Thymus (tissue), 14 donors: ENCODE measurements at places on chromosomes 12 and 14. TPM values are rescaled to one million over a fixed set of nuclear protein-coding genes. Genes with fewer than 3 reads are reported as not detected.

GRCh38 chr12:105640761-105641160 lies 310.3 kb downstream of the C12orf75 start:
- no peak for DNase-seq
- H3K4me3 ChIP-seq: no peak overlapping the region
- no peak overlapping the region for H3K27ac ChIP-seq
- H3K4me1 ChIP-seq: no peaks in the 10 kb centered on the region
- H3K27me3 ChIP-seq: no peaks in the 10 kb centered on the region

GRCh38 chr12:167959-168600 lies 45.9 kb downstream of the SLC6A12 start:
- peaks cover 50% of the 10 kb centered on the region for H3K4me1 ChIP-seq
- no peaks in the 10 kb centered on the region for H3K27me3 ChIP-seq
- DNase-seq: no peak

- no peak overlapping the region for H3K4me3 ChIP-seq
- H3K36me3 ChIP-seq: no peaks in the 10 kb centered on the region
- DNase-seq: no peak
Observed at GRCh38 chr14:22651586-22651985, 7.4 kb upstream of the OR6J1 start.

GRCh38 chr12:116319898-116320621 lies 42.6 kb upstream of the MED13L start:
- H3K27me3 ChIP-seq: no peaks in the 10 kb centered on the region
- H3K27ac ChIP-seq: no peak overlapping the region
- DNase-seq: peak; percentile 60
- peaks cover 47% of the 10 kb centered on the region for H3K4me1 ChIP-seq
- H3K36me3 ChIP-seq: no peaks in the 10 kb centered on the region

DNA sequence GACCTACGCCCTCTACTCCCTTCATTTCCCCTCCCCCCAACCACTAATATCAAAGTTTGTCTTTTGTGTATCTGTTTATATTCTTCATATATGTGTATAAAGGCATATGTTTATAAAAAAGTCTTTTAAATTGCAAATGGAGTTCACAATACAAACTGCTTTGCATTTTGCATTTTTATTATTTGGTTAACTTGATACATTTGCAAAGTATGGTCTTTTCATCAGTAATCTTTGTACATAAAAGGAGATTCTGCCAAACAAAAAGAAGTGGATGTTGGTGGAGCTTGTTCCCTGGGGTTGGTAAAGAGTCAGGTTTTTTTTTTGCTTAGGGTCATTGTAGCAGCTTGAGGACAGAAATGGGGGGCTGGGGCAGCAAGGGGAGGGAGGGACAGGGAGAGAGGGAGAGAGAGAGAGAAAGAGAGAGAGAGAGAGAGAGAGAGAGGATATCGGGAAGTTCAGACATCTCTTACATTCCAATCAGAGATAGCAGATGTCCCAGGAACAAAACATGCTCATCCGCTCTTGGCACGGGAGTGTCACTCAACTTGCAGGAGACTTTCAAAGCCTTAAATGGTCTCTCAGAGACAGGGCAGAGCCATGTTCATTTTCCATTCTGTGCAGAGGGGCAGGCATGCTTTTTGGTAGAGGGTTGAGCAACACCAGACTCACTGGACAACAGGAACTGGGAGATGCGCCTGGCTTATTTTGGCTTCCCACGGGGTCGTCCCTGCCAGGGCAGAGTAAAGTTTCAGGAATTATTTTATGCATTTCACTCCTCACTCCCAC lies 44.8 kb upstream of the TBX5 start:
- H3K27ac ChIP-seq: no peak overlapping the region
- H3K27me3 ChIP-seq: peaks cover 58% of the 10 kb centered on the region
- H3K36me3 ChIP-seq: no peaks in the 10 kb centered on the region
- no peak for DNase-seq

GRCh38 chr14:55019968-55020554 lies 6.8 kb downstream of the WDHD1 start:
- no peak for DNase-seq
- H3K4me1 ChIP-seq: no peaks in the 10 kb centered on the region
- H3K27me3 ChIP-seq: no peaks in the 10 kb centered on the region
- peaks cover 3% of the 10 kb centered on the region for H3K36me3 ChIP-seq
- H3K4me3 ChIP-seq: no peak overlapping the region

- no peak overlapping the region for H3K4me3 ChIP-seq
- no peaks in the 10 kb centered on the region for H3K36me3 ChIP-seq
- H3K27ac ChIP-seq: no peak overlapping the region
Observed at GRCh38 chr14:68491793-68492192, 301.1 kb downstream of the ZFP36L1 start.

DNA sequence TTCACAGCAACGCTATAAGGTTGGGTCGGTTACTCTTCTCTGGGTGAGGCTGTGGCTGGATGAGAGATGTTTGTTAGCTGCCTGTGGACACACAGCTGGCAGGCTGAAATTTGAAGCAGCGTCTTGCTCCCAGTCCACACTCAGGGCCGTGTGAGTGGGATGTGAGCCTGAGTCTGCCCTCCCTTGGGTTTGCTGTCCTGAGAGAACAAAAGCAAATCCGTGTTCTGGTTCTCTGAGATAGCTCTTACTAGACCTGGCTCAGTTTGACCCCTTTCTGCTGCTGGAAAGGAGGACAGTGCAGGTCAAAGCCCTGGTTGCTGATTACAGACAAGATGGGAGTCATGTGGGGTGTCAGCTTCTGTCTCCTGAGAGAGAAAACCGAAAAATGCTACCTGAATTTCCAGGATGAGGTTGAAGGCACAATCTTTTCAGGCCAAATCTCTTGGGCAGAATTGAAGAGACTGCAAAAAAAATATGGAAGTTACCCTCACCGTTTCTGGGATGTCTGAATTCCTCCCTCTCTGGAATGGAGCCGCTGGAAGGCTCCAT lies 270.8 kb downstream of the ZFP36L1 start:
- no peak for DNase-seq
- H3K36me3 ChIP-seq: no peaks in the 10 kb centered on the region
- peaks cover 47% of the 10 kb centered on the region for H3K4me1 ChIP-seq
- no peak overlapping the region for H3K4me3 ChIP-seq
- peak overlapping the region; percentile 73 for H3K27ac ChIP-seq

DNA sequence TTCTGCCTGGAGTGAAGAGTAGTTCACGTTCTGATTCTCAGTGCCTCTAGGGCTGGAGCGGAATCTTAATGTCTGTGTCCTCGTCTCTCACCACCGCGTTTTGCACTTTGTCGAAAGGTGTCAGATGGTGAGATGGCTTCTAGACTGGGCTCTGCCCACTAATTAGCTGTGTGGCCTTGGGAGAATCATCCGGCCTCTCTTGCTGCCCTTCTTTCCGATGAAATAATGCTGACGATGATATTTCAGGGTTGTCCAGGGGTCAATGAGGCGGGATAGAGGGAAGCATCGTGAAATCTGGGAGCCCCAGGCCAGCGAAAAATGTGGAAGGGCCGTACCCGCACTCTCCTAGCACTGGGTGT lies 811 bp upstream of the GALNT16 start:
- no peaks in the 10 kb centered on the region for H3K36me3 ChIP-seq
- no peak overlapping the region for H3K4me3 ChIP-seq
- no peak overlapping the region for H3K27ac ChIP-seq
- H3K27me3 ChIP-seq: peaks cover 95% of the 10 kb centered on the region
- no peak for DNase-seq

- H3K27ac ChIP-seq: no peak overlapping the region
- no peak overlapping the region for H3K4me3 ChIP-seq
- no peaks in the 10 kb centered on the region for H3K36me3 ChIP-seq
- H3K27me3 ChIP-seq: no peaks in the 10 kb centered on the region
Observed at GRCh38 chr14:97902630-97903029, 1105.4 kb downstream of the VRK1 start.

DNA sequence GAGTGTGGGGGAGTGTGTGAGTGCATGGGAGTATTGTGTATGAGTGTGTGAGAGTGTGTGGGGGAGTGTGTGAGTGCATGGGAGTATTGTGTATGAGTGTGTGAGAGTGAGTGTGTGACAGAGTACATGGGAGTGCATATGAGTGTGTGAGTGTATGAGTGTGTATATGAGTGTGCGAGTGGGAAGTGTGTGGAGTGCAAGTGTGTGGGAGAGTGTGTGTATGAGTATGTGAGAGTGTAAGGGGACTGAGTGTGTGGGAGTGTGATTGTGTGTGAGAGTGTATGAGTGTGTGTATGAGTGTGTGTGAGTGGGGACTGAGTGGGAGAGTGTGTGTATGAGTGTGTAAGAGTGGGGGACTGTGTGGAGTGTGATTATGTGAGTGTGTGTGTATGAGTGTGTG lies 40.7 kb downstream of the PRIMA1 start:
- no peaks in the 10 kb centered on the region for H3K27me3 ChIP-seq
- DNase-seq: no peak
- no peaks in the 10 kb centered on the region for H3K36me3 ChIP-seq
- no peaks in the 10 kb centered on the region for H3K4me1 ChIP-seq

GRCh38 chr14:61889914-61890351 lies 127.7 kb downstream of the SNAPC1 start:
- H3K4me1 ChIP-seq: peaks cover 2% of the 10 kb centered on the region
- no peaks in the 10 kb centered on the region for H3K36me3 ChIP-seq
- no peak overlapping the region for H3K4me3 ChIP-seq
- H3K27me3 ChIP-seq: no peaks in the 10 kb centered on the region
- no peak overlapping the region for H3K27ac ChIP-seq

- H3K27me3 ChIP-seq: no peaks in the 10 kb centered on the region
- peaks cover 11% of the 10 kb centered on the region for H3K4me1 ChIP-seq
- DNase-seq: no peak
- peaks cover 5% of the 10 kb centered on the region for H3K36me3 ChIP-seq
Observed at GRCh38 chr12:57936513-57936883, 4.9 kb upstream of the ATP23 start.

DNA sequence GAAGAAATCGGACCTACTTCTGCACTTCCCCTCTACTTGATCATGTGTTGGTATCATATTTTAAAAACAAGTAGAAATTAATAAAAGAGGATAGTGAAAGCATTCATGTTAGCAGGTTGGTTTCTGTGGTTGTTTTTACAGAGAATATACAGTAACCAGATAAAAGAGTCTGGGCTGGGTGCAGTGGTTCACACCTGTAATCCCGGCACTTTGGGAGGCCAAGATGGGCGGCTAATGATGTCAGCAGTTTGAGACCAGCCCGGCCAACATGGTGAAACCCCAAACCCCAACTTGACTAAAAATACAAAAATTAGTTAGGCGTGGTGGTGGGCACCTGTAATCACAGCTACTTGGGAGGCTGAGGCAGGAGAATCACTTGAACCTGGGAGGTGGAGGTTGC lies 55.9 kb downstream of the LRP6 start:
- no peaks in the 10 kb centered on the region for H3K4me1 ChIP-seq
- no peaks in the 10 kb centered on the region for H3K27me3 ChIP-seq
- no peak overlapping the region for H3K27ac ChIP-seq
- H3K36me3 ChIP-seq: no peaks in the 10 kb centered on the region
- no peak overlapping the region for H3K4me3 ChIP-seq

DNA sequence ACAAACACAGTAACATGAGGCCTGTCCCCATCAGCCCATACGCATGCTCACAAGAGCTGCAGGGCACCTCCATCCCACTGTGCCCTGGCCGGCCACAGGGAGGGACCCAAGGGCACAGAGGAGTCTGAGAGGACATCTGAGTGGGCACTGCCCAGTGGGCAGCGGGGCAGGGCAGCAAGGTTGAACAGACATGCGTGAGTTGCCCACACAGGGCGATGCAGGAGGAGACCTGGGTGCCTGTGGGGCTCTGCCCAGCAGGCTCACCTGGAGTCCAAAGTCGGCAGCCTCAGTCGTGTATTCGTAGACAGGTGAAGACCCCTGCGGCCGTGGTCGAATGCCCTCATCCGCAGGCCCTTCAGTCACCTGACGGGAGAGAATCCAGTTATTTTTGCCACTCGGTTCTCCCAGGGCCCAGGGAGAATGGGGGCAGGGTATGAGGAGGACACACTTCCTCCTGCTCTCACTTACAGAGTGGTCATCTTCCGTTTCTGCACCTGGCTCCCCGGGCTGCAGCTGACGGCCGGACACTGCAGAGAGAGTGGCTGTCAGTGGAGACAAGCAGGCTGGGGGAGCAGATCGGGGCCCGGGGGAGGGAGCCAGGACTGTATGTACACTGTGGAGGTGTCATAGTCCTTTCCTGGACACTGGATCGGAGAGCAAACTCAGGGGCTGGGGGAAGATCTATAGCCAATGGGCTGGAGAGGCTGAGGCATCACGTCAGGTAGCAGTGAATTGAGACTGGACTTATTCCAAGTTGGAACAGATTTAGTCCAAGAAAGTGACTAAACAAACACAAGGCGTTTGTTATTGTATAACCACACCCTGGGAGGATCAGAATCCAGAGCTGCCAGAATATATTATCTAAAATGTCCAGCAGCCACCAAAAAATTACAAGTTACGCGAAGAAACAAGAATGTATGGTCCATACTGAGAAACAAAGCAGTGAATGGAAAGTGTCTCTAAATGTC lies 20.7 kb downstream of the AHNAK2 start:
- H3K36me3 ChIP-seq: no peaks in the 10 kb centered on the region
- H3K4me1 ChIP-seq: no peaks in the 10 kb centered on the region
- no peaks in the 10 kb centered on the region for H3K27me3 ChIP-seq
- no peak overlapping the region for H3K4me3 ChIP-seq

- no peak overlapping the region for H3K27ac ChIP-seq
- H3K27me3 ChIP-seq: no peaks in the 10 kb centered on the region
- no peak overlapping the region for H3K4me3 ChIP-seq
- no peaks in the 10 kb centered on the region for H3K4me1 ChIP-seq
- H3K36me3 ChIP-seq: no peaks in the 10 kb centered on the region
Observed at GRCh38 chr12:12191008-12191407, 75.8 kb downstream of the LRP6 start.

DNA sequence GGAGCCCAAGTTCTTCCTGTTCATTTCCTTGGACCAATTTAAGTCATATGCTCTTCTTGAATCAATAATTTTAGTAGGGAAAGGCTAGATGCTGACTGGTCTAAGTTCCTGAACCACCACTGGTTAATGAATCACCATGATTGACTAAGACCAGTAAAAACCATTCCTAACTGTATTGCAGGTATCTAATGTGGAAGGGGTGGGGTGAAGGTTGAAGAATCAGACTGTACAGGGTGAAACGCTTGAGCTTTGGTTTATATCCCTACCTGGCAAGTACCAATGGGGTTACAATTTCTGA lies 100.1 kb downstream of the DYRK2 start:
- no peaks in the 10 kb centered on the region for H3K27me3 ChIP-seq
- H3K36me3 ChIP-seq: no peaks in the 10 kb centered on the region
- no peak overlapping the region for H3K4me3 ChIP-seq

GRCh38 chr14:31939934-31940333 lies 137.2 kb upstream of the ARHGAP5 start:
- H3K4me1 ChIP-seq: peaks cover 1% of the 10 kb centered on the region
- H3K36me3 ChIP-seq: no peaks in the 10 kb centered on the region
- no peak overlapping the region for H3K27ac ChIP-seq
- no peak for DNase-seq

Gene SIRT4
- 2.8 TPM for total RNA-seq

Gene ESYT1
- total RNA-seq: 63.4 TPM

Gene TEAD4
- total RNA-seq: 1.6 TPM

Gene TCL1B
- total RNA-seq: 0.24 TPM

Gene ERC1
- total RNA-seq: 13.8 TPM

Gene GNPTAB
- 44.8 TPM for total RNA-seq

Gene ATF7IP
- total RNA-seq: 28.0 TPM

Gene BEST3
- total RNA-seq: 4.1 TPM

Gene GPR68
- 1.4 TPM for total RNA-seq
